Epithelial cell of alveolus of lung (primary cell): ENCODE measurements at places on chromosomes 3 and 15. TPM values are rescaled to one million over a fixed set of nuclear protein-coding genes. Genes with fewer than 3 reads are reported as not detected.

The CYP8B1 gene
- total RNA-seq, result not detected in 2 replicates

The SAXO2 gene
- 0.39 TPM in 1 of 2 replicates, not detected in the other for total RNA-seq

The LSMEM2 gene
- total RNA-seq, result not detected in 2 replicates

The SIDT1 gene
- total RNA-seq, result 0.13 TPM in 1 of 2 replicates, not detected in the other

The OCA2 gene
- total RNA-seq, result 0.13 and 0.16 TPM in 2 replicates

The EBLN2 gene
- 1.2 and 2.7 TPM in 2 replicates for total RNA-seq
